ENCODE measurements at places on chromosomes 4 and X.

- DNase-seq = no peak
Observed at GRCh38 chrX:41589634-41590270, 99.0 kb upstream of the GPR34 start.

- no peak for DNase-seq
Observed at GRCh38 chr4:5895287-5895686, 2.4 kb upstream of the CRMP1 start.

DNA sequence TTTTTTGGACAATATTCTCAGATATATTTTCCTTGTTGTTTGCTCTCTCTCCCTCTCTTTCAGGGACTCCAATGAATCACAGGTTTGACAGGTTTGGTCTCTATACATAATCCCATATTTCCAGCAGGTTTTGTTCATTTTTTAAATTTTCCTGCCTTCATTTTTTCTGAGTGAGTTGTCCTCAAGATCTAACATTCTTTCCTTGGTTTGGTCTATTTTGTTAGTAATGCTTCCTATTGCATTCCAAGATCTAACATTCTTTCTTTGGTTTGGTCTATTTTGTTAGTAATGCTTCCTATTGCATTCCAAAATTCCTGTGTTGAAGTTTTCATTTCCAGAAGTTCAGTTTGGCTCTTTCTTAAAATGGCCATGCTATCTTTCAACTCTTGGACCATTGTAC is 45.3 kb upstream of the ZMAT1 start:
- no peak for DNase-seq

- no peak for DNase-seq
Observed at GRCh38 chr4:82428526-82428968, 1.7 kb downstream of the HNRNPDL start.

DNA sequence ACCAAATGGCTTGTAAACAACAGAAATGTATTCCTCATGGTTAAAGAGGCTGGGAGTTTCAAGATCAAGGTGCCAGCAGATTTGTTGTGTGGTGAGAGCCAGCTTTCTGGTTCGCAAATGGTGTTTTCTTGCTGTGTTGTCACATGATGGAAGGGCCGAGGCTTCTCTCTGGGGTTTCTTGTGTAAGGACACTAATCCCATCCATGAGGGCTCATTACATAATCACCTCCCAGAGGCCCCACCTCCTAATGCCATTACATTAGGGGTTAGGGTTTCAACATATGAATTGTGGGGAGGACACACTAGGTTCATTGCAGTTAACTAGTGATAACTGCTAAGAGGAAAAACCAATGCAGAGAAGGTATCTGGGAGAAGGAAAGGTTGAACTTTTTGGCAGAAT is 103.5 kb upstream of the ENPEP start:
- no peak for DNase-seq

Data from stimulated activated CD4-positive, alpha-beta T cell treated with anti-CD3 and anti-CD28 coated beads, Interleukin-1b, Interleukin-23, amount 100 ng/mL, for 48 hours (primary cell).